ENCODE measurements at places on chromosomes 1 and 21.

GRCh38 chr1:228346731-228347130, 59.9 kb downstream of the TRIM11 start:
- DNase-seq: no peak

DNA sequence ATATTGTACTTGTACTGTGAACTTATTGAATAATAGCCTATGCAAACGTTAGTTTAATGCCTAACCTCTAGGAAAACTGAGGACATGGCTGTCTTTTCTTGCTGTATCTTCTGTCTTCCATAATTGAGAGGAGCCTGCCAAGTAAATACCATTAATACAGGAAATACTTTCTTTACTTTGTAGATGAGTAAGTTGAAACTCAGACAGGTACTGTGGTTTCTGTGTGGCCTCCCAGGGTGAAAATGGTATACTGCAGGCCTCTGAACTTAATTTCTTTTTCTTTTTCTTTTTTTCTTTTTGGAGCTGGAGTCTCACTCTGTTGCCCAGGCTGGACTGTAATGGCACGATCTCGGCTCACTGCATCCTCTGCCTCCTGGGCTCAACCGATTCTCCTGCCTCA, 208.8 kb upstream of the ADGRL4 start:
- DNase-seq: no peak

DNA sequence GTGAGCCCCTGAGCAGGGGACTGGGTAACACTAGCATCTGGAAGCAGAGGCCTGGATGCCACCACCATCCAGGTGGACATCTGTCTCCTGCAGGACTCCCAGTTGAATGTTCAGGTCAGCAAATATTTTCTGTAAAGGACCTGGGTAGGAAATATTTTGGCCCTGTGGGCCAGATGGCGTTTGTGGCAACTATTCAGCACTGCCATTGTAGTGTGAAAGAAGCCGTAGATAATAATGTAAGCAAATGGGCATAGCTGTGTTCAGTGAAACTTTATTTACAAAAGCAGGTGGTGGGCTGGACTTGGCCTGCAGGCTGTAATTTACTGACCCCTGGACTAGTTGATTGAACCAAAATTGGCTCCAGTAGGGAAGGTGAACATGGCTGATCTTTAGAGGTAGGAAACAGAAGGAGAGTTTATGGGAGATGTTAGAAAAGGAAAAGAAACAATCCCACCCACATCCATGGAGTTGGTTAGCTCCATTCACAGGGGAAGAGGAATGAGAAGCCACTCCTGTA, 20.0 kb upstream of the CD101 start:
- DNase-seq: no peak

DNA sequence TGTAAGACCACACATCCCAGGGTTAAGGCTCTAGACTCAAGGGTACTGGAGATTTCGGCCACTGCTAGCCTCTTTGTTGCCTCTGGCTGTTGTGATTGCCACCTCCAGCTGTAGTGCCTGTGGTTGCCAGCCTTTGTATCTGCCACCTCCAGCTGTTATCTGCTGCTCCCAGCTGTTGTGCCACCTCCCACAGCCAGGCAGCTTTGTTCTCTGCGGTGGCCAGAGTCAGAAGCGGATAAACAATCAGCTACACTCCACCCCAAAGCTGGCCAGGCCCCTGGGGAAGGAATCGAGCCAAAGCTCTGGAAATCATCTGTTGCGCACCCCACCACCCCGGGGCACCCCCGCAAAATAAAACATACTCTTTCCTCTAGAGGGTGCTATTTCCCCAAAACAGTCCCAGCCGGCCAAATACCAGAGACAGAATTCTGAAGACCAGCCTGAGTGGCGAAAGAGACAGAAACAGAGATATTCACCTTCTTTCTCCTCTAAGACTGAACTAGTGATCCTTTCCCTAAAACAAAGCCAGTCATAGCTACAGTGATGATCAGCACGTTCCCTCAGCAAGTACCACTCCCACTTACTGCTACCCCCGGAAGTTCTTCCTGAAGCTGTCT, 14.8 kb upstream of the PIGM start:
- DNase-seq: no peak

DNA sequence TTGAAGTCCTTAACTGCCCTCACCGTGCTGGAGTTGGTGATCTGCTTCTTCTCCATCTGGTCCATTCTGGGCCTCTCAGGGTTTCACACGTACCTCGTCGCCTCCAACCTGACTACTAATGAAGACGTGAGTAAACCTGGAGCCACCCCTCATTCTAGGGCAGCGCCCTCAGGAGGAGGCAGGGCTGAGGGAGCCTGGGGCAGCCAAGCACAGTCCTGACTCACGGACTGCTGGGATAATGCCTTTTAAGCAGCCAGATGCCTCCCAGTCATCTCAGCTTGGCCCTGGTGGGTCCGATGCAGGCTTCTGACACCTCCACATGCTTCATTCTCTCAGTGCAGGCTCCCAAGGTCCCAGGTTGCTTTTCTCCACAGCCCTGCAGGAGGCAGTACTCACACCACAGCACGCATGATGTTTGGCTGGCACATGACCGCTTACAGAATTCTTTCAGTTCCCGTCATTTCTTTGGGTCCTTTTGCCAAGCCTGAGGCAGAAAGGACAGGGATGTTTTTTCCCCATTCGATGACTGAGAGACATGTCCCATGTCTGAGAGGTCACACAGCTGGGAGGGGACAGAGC, 11.8 kb upstream of the SFN start:
- no peak for DNase-seq

DNA sequence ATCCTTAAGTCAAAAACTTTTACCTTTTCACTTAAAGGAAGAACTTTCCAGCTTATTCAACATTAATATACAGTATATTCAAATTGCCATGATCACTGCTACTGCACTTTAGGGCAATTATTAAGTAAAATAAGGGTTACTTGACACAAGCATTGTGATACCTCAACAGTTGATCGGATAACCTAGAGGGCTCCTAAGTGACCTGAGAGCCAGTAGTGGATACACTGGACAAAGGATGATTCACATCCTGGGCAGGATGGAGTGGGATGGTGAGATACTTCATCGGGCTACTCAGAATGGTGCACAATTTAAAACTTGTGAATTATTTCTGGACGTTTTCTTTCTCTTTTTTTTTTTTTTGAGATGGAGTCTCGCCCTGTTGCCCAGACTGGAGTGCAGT, 54.5 kb upstream of the PPM1J start:
- DNase-seq: no peak

GRCh38 chr1:12658531-12659453, 14.9 kb downstream of the AADACL4 start:
- peak; percentile 42 for DNase-seq

- no peak for DNase-seq
Measured at GRCh38 chr1:178918955-178919354, 48.1 kb upstream of the ANGPTL1 start.

DNA sequence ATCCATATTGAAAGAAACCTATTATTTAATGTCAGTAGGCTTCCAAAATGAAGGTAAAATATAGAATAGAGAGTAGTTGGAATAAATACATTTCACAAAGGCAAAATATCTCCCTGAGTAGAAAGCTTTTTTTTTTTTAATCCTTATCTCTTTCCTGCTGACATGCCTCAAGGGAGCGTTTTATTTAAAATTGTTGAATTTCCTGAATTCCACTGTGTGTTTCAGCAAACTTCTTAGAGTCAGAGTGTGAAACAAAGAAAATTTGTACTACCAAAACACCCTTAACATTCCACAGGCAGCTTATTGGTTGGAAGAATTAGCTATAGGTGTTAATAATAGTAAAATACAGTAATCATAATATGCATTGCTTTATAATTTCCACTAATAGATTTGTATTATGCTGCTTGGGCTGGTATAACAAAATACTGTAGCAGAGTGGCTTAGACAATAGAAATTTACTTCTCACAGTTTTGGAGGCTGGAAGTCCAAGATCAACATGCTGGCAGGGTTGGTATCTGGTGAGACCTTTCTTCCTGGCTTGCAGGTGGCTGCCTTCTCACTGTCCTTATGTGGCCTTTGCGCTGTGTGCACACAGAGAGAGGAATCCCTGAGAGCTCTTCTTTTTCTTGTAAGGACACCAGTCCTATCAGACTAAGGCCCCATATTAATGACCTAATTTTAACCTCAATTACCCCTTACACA, 468.4 kb upstream of the C1orf87 start:
- no peak for DNase-seq

- no peak for DNase-seq
Measured at GRCh38 chr1:201016943-201017827, 6.3 kb downstream of the KIF21B start.

- no peak for DNase-seq
Measured at GRCh38 chr1:65821386-65821785, 28.7 kb downstream of the PDE4B start.

- DNase-seq: no peak
Measured at GRCh38 chr1:198711837-198712236, 73.0 kb downstream of the PTPRC start.
